ENCODE measurements at places on chromosomes 7 and 10. TPM values are rescaled to one million over a fixed set of nuclear protein-coding genes. Genes with fewer than 3 reads are reported as not detected.

DNA sequence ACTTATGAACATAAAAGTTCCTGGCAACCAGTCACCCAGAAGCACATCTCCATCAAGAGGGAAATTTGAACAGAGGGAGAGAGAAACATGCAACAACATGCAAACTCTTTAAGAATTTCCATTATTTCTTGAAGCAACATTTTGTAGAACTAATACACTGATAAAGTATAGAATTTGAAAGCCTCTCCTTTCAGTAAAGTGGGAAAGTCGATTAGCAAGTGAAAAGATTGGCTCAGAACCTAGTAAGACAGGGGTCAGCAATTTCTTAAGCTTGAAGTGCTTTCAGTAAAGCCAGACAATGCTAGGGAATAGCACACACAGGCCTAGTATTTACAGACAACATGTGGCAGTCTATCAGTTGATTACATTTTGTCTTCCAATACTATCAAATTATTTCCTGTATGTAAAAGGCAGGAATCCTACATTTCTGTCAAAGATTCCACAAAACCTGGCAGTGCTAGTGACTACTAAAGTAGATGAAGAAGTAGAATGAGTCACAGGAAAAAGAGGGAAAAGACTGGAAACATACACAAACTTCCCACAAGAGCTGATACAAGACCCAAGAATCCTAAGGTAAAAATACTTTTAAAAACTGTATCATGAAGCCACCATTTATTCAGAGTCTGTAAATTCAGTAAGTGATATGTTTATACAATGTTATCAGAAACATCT is 25.2 kb downstream of the DNAJC1 start:
- no peak for DNase-seq

DNA sequence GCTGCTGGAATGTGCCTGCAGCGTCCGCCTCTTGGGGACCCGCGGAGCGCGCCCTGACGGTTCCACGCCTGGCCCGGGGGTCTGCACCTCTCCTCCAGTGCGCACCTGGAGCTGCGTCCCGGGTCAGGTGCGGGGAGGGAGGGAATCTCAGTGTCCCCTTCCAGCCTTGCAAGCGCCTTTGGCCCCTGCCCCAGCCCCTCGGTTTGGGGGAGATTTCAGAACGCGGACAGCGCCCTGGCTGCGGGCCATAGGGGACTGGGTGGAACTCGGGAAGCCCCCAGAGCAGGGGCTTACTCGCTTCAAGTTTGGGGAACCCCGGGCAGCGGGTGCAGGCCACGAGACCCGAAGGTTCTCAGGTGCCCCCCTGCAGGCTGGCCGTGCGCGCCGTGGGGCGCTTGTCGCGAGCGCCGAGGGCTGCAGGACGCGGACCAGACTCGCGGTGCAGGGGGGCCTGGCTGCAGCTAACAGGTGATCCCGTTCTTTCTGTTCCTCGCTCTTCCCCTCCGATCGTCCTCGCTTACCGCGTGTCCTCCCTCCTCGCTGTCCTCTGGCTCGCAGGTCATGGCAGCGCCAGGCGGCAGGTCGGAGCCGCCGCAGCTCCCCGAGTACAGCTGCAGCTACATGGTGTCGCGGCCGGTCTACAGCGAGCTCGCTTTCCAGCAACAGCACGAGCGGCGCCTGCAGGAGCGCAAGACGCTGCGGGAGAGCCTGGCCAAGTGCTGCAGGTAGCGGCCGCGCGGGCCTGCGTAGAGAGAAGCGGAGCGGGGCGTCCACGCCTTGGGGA is 645 bp downstream of the SLC26A4 start:
- peak; percentile 27 for DNase-seq

Gene SLC26A5
- total RNA-seq: not detected

Gene SP8
- not detected for total RNA-seq

Gene GSTO2
- 1.1 TPM for total RNA-seq

DNA sequence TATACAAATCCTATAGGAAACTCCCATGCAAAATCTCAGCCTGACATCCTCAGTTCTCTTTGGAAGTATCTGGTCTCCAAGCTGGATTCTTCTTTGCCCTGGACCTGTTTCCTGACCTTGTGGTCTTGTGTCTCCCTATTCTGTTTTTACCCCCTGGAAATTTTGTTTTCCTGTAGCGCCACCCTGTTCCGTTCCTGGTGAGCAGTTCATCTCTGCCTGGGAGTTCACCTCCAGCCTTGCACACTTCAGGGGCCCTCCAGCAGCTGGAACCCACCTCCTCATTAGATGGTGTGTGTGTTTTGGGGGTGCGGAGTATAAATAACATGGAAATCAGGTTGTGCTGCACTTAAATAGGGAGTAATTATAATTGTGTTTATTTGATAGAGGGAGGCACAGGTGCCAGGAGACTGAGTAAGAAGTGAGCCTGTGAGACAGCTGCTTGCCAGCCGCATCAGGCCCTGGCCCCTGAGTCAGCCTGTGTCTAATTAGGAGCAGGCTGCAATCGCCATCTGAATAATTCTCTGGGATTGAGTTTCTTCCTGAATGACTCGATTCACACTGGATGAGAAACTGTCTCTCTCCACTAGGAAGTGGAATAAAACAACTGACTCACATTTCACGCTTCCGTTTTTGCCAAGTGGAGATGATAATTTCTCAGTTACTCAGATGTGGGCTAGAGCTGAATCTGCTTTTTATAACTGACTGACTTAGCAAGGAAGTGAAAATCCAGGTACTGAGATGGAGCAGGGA is 69.4 kb upstream of the HECTD2 start:
- no peak for DNase-seq

DNA sequence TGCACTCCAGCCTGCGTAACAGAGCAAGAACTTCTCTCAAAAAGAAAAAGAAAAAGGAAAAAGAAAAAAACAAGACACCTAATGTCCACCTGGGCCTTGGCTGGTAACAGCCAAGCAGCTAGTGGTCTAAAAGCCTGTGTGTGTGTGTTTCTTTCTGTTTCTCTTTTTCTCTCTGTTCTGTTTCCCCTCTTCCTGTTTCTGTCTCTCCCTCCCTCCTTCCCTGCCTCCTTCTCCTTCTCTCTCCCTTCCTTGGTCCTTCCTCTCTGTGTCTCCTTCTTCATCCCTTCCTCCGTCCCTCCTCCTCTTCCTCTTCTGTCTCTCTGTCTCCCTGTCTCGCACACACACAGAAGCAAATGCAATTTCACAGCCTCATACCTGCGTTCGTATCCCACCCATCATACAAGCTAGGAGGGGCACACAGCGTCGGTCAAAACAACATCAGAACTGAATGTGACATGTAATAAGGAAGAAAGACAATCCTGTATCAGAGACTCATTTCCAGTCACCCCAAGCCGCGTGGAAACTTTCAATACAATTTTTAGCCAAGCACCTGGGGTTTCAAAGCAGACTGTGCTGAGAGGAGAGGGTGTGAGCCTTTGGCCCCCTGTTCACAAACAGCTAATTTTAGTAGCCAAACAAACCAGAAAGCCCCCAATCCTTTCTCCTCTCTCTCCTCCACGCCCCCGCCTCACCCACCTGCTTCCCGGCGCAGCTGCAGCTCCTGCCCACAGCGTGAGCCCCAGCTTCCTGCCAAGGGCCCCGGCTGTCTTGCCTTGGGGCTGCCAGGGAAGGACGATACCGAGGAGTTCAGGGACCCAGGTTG is 50.2 kb upstream of the GNA12 start:
- DNase-seq: peak; percentile 25

- DNase-seq: no peak
Observed at GRCh38 chr10:126080291-126080825, 184.0 kb downstream of the FANK1 start.

- peak; percentile 76 for DNase-seq
Observed at GRCh38 chr7:151876899-151877777, at the start of gene PRKAG2. Gene PRKAG2, minus strand, starts transcription at chr7:151877115. Its CDS starts 495 bp downstream, at chr7:151876620.

Gene FBXL13
- 1.1 TPM for total RNA-seq

GRCh38 chr10:63965846-63966245 is 444.6 kb downstream of the REEP3 start:
- DNase-seq: no peak

- DNase-seq: no peak
Observed at GRCh38 chr10:71084061-71084817, 128.1 kb upstream of the UNC5B start.

DNA sequence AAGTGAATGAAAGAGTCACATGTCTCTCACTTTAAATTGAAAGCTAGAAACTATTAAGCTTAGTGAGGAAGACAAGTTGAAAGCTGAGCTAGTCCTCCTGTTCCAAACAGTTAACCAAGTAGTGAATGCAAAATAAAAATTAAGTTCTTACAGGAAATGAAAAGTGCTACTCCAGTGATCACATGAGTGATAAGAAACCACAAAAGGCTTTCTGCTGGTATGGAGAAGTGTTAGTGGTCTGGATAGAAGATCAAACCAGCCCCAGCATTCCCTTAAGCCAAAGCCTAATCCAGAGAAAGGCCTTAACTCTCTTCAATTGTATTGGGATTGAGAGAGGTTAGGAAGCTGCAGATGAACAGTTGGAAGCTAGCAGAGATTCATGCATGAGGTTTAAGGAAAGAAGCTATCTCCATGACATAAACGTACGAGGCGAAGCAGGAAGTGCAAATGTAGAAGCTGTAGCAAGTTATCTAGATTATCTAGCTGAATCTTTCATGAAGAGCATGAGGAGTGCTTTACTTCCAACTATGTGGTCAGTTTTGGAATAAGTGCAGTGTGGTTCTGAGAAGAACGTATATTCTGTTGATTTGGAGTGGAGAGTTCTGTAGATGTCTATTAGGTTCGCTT is 261.6 kb downstream of the MDFIC start:
- no peak for DNase-seq

DNA sequence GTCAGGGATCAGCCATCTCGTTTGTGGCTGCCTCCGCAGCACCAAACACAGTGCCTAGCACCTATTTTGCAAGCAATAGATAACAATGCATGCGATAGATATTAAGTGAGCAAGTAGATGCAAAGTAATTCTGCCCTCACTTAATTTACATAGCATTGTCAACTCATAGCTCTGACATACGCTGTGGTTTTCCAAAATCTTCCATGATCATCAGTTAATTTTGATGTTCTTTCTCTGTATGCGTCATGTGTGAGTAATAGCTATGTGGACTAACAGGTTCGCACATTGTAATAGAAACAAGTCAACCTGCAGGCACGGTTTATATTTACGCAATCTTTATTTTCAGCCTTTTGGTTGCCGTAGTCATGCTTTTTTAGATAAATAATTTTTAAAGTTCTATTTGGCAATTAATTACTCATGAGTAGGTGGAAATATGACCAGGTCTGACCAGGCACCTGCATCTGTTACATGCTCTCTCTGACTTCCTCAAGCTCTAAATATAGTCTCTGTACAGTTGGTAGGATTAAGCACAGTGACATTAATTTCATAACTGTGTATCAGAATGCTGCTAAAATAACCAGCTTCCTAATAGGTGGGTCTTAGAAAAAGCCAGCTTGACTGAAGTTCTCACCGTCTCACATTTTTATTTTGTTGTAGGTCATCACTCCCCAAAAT is 13.3 kb downstream of the MAP3K8 start:
- DNase-seq: no peak

Gene TPST1
- total RNA-seq: 1.1 TPM

DNA sequence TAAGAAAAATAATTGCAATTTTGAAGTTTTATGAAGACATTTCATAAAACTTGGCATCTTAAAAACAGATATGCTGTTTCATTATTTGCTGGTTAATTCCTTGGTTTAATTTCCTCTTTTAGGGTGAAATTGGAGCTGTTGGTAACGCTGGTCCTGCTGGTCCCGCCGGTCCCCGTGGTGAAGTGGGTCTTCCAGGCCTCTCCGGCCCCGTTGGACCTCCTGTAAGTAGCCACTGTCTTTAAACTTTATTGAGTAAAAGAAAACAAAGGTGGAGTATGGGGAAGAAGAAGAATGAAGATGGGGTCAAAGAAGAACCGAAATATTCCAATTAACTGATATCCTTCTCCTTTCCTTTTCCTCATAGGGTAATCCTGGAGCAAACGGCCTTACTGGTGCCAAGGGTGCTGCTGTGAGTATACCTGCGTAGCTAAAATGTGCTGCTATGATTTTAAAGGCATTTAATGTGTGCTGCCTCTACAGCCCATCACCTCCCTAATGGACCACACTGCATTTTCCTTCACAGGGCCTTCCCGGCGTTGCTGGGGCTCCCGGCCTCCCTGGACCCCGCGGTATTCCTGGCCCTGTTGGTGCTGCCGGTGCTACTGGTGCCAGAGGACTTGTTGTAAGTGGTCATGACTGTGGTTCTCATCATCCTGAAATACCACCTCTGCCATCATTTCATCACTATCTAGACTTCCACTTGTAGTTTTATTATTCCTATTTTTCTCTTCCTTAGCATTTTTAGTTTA is 14.7 kb downstream of the COL1A2 start:
- DNase-seq: no peak

DNA sequence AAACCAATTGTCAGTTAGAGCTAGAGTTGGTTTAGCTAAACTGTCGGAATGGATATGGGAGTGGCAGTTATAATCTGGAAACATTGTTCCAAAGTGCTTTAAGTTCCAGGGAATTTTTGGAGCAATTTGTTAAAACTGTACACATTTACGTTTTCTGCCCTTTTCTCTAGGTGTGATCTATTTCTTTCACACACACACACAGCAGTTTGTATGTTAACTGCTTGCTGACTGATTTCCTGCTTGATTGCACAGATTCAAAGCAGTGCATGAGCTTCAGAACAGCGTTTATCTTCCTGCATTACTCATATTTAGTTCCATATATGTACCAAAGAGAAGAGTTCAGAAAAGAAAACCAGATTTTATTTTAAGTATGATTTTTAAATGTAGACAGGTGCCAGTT is 57.9 kb downstream of the MGMT start:
- no peak for DNase-seq

- no peak for DNase-seq
Observed at GRCh38 chr10:95480901-95481491, 80.2 kb downstream of the SORBS1 start.

All from activated T-cell treated with anti-CD3 and anti-CD28 coated beads, Interleukin-2, amount 50 U/mL, for 4 hours (primary cell).